A549 (cell line): ENCODE measurements at places on chromosomes 2 and 18.

- DNase-seq, result no peak
Observed at GRCh38 chr18:4586731-4587130, 131.6 kb upstream of the DLGAP1 start.

- DNase-seq, result no peak
Observed at GRCh38 chr2:234796045-234796591, 155.7 kb upstream of the SH3BP4 start.

- DNase-seq, result peak; percentile 52
Observed at GRCh38 chr2:241391892-241392665, 36.0 kb downstream of the FARP2 start.

- DNase-seq, result peak; percentile 82
Observed at GRCh38 chr18:48022531-48023329, 92.3 kb upstream of the SMAD2 start.

- DNase-seq, result peak; percentile 78
Observed at GRCh38 chr2:33395655-33396249, 80.7 kb upstream of the RASGRP3 start.

GRCh38 chr2:237097911-237098702, 12.4 kb downstream of the COPS8 start:
- DNase-seq, result peak; percentile 42
